ENCODE measurements at places on chromosomes 1 and 21. TPM values are rescaled to one million over a fixed set of nuclear protein-coding genes. Genes with fewer than 3 reads are reported as not detected.

KRTAP7-1 gene
- not detected for total RNA-seq

PGLYRP3 gene
- total RNA-seq, result not detected

GSTM4 gene
- 11.3 TPM for total RNA-seq

TRIM67 gene
- total RNA-seq, result not detected
